ENCODE measurements at places on chromosomes 1 and 21.

DNA sequence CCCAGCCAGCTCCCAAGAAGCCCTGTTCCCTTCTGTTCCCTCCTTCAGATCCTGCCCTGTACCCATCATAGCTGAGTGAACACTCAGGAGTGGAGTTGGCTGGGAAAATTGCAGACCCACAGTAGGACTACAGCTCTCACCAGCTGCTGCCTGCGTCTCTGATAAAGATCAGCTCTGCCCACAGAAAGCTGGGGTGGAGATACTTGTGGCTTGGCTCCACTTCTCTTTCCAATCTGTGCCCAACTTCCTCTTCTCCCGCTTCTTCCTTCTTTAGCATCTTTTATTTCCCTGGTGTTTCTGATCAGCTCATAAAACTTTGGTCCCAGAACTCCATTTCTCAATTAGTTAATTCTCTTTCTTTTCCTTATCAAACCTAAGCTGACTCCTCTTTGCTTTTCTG, 5.5 kb upstream of the CD1A start:
- no peak for DNase-seq

GRCh38 chr1:175222296-175222938, 29.8 kb upstream of the KIAA0040 start:
- DNase-seq: no peak

DNA sequence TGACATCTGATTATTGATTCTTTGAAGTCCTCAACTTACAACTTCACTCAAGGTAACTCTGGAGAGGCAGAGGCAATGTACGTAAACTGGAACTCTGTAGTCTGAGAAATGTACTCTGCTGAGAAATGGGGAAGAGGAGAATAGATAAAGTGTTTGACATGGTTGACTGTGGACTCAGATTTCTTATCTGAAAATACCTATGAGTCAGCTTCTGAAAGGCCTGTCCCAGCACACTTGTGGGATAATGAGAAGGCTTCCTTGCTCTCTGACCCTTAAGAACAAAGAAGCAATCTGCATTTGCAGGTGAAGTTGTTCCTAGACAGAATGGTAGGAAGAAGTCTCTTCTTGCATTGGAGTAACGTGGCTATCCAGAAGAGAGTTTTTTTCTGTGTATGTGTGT, 1573.5 kb downstream of the BRINP3 start:
- no peak for DNase-seq

- DNase-seq: peak; percentile 54
Measured at GRCh38 chr1:150151291-150152181, 1.8 kb downstream of the PLEKHO1 start.

- DNase-seq: no peak
Measured at GRCh38 chr1:3170561-3171453, 101.8 kb downstream of the PRDM16 start.

GRCh38 chr1:6427441-6428390, 3.1 kb downstream of the ESPN start:
- DNase-seq: no peak
